Left kidney (tissue), 8 donors: ENCODE measurements at places on chromosomes 5 and 9. TPM values are rescaled to one million over a fixed set of nuclear protein-coding genes. Genes with fewer than 3 reads are reported as not detected.

DNA sequence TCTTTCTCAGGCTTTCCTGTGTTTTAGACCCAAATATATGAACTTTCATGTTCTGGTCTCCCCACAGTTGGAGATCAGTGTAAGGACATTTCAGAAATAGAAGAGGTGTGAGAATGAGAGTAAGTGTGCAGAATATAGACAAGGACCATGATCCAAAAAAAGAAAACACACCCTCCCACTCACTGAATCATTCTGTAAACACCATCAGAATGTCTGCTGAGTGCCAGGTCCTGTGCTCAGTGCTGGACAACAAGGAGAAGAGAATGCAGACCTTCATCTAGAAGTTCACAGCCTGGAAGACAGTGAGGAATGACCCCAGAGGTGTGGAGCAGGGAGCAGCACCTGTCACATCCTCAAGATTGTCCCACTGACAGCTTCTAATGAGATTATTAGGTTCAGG, 19.1 kb upstream of the SH3RF2 start:
- DNase-seq = no peak

GFRA3 gene
- 3.2 TPM for polyA plus RNA-seq

GRCh38 chr5:79588696-79589095, 23.5 kb upstream of the TENT2 start:
- no peak for DNase-seq

PCDHA9 gene
- polyA plus RNA-seq = 0.03 TPM

DNA sequence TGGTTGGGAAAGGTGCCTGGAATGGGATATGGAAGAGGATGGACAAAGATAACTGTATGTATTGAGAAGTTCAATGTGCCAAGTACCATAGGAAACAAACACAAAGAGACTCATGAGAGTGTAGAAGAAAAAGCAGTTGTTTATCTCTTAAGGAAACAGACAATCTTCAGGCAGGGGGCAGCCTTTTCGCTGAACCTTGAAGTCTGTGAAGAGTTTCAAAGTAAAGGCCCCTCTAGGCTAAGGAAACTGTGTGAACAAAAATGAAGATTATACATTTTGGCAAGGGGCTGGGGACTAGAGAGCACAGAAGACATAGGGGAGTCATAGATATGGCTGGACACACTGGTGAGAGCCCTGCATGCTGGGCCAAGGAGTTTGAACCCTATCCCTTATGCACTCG, 27.5 kb upstream of the FRMPD1 start:
- DNase-seq = no peak

DNA sequence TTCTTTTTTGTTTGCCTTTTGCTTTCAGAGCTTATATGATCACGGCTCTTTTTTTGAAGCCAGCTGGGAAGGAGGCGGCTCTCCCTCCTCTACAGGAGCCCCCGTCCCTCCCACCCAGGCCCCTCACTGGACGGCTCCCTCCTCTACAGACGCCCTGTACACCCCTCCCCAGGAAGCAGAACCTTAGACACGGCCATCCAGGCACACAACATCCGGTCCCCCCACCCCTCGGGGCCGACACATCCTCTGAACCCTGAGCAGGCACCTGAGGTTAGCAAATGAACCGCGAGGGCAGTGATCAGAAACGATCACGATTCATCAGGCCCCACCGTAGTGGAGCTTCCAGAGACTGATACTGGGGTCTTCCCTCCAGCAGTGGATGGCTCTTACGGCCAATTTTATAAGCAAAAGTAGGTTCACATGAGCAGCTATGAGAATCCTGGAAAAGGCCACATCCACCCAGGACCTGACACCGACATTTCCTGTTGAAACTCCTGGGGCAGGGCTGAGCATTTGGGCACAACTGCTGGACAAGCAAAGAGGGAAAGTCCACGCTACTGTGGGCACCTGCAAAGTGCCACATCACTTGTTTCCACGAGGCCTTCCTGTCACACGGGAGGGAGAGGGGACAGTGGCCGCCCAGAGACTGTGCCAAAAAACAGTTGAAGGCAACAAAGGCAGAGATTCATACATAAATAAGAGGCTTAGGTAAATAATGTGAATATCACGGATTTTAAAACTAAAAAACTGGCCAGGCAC, 78.9 kb downstream of the SEMA4D start:
- no peak for DNase-seq

SLC27A6 gene
- polyA plus RNA-seq = 1.7 TPM

- no peak for DNase-seq
Measured at GRCh38 chr5:78515670-78516069, 132.9 kb downstream of the LHFPL2 start.

LMAN2 gene
- 118 TPM for polyA plus RNA-seq

PHYHD1 gene
- 63.9 TPM for polyA plus RNA-seq

AKNA gene
- polyA plus RNA-seq = 11.3 TPM

TRIM14 gene
- 8.0 TPM for polyA plus RNA-seq

DNA sequence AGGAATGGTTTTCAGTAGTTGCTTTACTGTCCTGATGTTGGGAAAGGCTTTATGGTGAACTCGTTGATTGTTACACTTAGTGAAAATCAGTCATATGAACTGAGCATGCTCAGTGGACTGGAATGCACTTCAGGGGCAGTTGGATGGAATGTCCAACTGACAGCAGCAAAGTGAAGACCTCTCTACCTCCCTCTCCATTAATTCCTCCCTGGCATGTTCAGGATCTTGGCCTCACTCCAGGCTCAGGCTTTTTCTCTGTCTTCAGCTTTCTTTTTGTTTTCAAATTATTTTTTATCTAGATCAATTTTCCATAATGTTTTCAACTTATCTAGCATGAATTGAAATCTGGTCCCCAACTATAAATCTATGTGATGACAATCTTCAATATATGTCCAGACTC, at the start of gene MROH2B:
MROH2B (minus strand) TSS at position 101 of the 400 bp plus-strand sequence. CDS start 490 bp downstream, outside the sequence.
- DNase-seq = no peak

GOLM1 gene
- 162 TPM for polyA plus RNA-seq

CRHBP gene
- polyA plus RNA-seq = 24.2 TPM

FBP2 gene
- 0.10 TPM for polyA plus RNA-seq

GRCh38 chr5:1111241-1111726, 579 bp downstream of the SLC12A7 start:
- DNase-seq = no peak

EIF4E1B gene
- polyA plus RNA-seq = not detected
